Activated CD8-positive, alpha-beta memory T cell treated with anti-CD3 and anti-CD28 coated beads for 24 hours (primary cell): ENCODE measurements at places on chromosomes 6 and 20.

GRCh38 chr6:8000188-8000596, 64.0 kb downstream of the BLOC1S5 start:
- DNase-seq: no peak

GRCh38 chr20:19056909-19057308, 155.5 kb upstream of the SLC24A3 start:
- DNase-seq: no peak

GRCh38 chr20:35886537-35886936, 67.8 kb downstream of the SCAND1 start:
- DNase-seq: no peak

DNA sequence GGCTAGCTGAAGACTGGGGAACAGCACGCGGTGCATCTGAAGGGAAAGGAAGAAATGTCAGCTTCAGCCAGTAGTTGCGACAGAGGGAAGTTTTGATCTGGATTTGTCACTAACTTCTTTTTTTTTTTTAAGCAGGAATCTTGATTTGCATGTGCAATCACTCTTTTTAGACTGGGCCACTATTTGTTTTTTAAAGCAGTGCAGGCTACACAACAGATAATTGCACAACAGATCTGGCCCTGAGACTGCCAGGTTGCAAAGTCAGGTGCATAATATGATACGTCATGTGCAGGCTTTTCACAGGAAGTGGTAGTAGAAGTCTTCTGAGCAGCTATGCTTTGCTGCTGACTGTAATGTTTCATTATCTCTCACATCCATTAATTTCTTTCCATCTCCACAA, 13.5 kb downstream of the PFDN4 start:
- no peak for DNase-seq

- no peak for DNase-seq
Measured at GRCh38 chr6:51934098-51934497, 153.3 kb downstream of the PKHD1 start.

DNA sequence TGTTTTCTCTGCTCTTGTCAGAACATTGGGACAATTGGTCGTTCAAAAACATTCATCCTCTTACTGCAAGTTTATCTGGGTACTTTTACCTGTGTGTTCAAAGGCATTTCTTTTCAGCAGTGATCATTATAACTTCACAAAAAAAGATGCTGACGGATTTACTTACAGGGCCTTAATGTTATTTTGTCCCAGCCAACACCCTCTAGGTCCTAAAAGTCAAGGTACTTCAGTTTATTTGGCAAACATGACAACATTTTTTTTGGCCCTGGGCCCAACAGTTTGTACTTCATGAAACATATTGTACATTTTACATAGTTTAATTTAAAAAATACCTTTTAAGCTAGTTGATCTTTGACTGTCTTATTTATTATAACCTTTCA, 241.2 kb upstream of the TAB2 start:
- no peak for DNase-seq

DNA sequence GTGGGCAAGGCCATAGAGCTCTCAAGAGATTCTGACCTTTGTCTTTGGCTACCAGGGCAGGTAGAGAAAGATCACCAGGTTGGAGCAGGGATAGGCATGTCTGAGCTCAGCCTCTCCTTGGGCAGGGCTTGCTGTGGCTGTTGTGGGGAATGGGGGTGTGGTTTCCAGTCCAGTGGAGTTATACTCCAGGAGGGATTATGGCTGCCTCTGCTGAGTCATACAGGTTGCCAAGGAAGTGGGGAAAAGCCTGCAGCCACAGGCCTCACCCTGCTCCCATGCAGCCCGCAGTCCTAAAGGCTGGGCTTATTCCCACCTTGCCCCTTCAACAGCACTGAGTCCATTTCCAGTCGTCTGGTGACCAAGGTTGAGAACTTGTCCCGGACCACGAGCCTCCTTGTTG, 21.9 kb downstream of the MEP1A start:
- no peak for DNase-seq

DNA sequence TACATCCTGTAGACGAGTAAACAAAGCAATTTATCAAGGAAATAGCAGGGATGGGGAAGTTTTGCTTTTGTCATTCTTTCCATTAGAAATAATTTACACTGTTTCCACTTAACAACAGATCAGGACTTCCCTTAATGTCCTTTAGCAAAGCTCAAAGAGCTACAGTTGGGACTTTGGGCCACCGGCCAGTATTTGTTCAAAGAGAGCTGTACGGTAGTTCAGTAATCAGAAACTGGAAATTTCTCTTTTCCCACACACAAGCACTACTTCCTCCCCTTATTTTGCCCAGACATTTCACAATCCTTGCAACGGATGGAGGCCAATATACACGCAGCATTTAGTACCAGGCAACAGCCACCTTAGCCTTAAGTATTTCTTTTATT, 12.1 kb upstream of the HINT3 start:
- DNase-seq: no peak

DNA sequence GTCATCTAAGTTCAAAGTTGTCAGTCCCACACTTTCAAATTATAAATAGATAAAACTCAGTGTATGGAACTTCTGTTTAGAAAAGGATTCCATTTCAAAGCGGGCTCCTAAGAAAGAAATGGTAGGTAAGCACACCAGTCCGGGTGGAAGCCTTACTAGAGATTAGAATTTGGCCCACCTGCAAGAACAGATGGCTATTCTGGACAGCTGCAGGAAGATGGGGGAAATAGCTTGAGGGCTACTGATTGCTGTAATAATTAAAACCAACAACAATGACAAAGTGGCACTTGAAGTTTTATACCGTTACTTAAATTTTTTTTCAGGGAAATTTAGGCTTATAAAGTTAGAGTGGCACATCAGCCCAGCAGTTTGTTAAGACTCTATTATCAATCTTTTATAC, 83.3 kb downstream of the HIVEP2 start:
- no peak for DNase-seq

GRCh38 chr6:162385980-162386379, 341.6 kb downstream of the PRKN start:
- no peak for DNase-seq

DNA sequence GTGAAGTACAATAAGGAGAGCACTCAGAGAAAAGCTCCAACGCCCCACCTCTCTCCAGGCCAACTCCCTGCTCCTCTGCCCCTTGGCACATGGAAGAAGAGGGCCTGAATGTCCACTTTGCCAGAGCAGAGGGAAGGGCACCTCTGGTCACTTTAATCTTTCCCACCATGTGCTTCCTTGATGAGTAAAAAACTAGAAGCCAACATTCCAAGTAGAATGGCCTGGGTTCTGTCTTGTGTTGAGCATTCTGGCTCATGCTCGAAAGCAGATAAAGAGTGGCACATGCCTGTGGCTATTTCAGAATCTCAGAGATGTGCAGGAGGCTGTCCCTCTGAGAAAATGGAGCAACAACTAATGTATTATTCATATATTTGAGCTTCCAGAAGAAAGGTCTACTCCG, 177.4 kb upstream of the PLN start:
- no peak for DNase-seq

DNA sequence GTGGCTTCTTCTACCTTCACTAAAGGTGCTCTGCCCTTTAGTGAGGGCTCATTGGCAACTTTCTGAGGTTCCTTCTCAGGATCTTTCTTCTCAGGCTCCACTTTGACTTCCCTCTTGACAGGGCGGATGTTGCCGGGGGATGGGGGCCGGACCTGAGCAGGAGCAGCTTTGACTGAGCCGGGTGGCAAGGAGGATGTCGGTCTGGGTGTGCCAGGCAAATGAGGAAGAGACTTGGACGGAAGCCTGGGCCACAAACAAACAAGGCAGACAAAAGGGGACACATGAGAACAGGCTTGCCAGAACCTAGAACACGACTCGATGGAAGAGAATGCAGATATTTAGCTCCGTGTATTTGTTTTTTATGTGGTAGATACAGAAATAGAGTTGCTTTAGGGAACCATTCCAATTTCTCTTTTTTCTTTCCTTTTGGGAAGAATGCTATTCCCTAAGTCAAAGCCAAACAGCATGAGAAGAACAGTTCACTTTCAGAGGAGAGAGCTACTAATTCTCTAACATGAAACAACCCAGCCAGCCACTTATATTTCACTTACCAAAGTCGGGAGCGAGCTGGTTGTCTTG, 76.2 kb upstream of the BCLAF1 start:
- no peak for DNase-seq
